ENCODE measurements at places on chromosomes 11 and 22.
A peak's percentile ranks its signal among the peaks of the same experiment; 100 is the strongest.

DNA sequence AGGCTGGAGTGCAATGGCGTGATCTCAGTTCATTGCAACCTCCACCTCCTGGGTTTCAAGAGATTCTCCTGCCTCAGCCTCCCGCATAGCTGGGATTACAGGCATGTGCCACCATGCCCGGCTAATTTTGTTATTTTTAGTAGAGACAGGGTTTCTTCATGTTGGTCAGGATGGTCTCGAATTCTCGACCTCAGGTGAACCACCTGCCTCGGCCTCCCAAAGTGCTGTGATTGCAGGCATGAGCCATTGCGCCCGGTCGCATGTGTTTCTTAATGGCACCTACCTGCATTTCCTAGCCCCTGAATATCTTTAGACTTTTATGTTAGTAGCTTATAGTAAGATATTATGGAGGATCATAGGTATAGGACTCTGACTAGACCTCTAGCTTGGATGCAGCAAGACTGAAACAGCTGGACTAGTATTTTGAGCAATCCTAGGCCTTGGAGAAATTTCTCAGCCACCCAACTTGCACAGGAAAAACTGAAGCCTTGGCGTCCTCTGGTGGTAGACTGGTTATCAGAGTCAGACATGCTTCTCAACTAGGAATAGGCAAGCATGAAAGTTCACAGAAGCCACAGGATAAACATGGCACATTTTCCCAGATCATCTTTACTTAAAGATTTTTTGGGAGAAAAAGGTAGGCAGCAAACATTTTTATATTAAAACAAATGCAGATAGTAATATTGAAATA, 22.7 kb upstream of the C1QTNF4 start:
- no peak for DNase-seq

DNA sequence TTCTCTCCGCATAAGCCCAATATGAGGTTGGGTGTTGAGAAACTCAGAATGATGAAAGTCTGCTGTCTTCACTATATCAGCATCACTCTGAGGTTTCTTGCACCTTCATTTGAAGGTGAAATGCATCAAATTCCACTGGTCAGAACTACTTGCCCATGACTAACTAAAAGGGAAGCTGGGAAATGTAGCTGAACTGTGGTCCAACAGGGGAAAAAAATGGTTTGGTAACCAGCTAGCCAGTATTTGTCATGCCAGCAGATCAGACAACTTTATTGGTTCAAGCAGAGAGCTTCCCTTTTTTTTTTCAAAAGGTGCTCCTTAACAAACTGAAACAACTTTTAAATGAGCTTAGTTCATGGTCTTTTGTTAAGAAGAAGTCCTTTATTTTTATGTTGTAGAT, 14.2 kb upstream of the PIK3C2A start:
- DNase-seq, result no peak

DNA sequence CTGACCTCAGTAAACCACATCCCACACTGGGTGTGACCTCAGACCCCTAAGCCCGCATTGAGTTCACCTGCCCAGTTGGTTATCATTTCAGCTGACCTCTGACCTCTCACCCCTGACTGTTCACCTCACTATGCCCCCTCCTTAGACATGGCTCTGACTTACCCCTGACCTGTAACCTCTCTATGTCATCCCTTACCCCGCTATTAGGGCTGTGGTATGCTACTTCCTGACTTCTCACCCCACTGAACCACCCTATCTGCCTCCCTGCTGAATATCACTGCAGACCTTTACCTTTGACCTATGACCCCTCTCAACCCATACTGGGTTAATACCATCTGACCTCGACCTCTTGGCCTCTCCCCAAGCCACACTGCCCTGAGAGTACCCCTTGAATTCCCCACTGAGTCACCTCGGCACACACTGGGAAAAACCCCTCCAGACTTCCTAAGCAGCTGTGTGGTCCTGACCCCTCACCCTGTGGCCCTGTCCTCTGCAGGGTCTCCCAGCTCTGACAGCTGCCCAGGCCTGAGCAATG, 8.3 kb downstream of the PLCB3 start:
- DNase-seq, result no peak

GRCh38 chr22:17079572-17079971, 5.2 kb upstream of the IL17RA start:
- DNase-seq, result no peak

DNA sequence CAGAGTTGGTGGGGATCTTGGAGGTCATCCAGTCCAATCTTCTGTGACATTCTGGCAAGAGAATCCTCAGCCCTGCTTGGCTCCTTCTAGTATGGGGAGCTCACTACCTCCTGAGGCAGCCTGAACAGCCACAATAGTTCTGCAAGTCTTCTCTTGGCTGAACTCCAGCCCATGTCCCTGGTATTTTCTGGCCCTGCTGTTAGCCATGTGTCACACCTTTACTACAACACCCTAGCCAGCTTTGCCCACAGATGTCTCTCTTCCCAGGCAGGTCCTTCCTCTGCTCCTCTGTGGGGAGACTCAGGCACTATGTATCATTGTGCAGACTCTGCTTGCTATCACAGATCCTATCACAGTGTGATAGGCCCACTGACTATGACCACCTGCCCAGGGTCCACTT, 297.7 kb downstream of the CTTN start:
- DNase-seq, result no peak

DNA sequence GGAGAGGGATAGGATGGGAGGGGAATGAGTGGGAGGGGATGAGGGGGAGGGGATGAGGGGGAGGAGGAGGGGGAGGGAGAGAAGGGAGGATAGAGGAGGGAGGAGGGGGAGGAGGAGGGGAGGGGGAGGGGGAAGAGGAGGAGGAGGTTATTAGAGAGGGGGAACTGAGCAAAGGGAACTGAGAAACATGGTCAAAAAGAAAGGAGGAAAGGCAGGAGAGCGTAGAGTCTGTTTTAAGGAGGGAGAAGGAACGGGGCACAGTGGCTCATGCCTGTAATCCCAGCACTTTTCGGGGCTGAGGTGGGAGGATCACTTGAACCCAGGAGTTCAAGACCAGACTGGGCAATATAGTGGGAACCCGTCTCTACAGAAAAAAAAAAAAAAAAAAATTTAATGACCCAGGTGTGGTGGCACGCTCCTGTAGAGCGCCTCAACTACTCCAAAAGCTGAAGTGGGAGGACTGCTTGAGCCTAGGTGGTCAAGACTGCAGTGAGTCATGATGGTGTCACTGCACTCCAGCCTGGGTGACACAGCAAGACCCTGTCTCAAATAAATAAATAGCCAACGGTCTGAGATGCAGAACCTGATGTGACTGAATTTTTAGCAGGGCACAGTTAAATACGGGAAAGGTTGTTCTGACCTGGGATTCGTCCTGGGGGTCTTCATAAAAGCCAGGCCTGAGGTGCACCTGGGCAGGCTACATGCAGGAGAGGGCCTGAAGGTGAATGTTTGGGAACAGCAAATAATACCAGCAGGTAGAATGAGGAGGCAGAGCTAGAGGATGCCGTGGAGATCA, 4.0 kb downstream of the B3GNT6 start:
- no peak for DNase-seq

- peak; percentile 5 for DNase-seq
These were observed 38.0 kb downstream of the EXT2 start for GRCh38 chr11:44133335-44133946.

DNA sequence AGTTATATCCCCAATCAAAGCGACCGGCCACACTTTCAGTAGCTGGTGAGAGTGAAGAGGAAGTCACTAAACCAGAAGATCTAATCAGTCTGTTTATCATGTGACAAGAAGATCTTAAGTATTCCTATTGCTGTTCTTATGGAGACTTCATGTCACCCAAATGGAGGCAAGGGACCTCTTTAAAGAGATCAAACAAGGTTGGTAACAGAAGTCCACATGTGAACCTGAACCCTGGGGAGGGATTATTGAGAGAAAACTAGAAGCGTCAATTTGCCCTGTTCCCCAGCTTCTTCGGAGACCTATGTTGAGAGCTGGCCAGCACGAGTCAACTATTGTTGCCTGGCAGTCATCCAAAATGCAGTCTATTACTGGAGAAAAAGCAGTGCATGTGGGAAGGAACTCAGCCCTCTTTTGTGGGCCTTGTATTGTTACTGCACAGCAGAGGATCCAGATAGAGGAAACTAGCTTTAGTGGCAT, 76.9 kb upstream of the CTSC start:
- DNase-seq, result no peak

GRCh38 chr11:46427364-46427763, 35.8 kb upstream of the CHRM4 start:
- no peak for DNase-seq

DNA sequence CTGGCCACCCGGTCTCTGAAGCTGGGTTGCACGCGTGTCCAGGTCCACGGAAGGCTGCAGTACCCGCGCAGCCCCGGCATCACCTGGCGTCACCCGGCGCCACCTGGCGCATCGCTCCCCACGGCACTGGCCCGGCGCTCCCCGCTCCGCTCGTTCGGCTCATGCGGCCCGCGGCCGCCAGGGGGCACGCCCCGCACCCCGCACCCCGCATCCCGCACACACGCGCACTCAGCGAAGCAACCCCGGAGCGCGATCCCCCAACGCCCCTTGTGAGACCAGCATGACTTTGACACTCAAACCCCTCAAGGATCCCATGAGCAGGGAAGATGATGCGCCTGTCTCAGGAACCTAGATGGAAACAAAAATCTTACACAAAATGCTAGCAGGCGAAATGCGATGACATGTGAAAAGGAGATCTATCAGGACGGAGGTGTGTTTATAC, 11.9 kb downstream of the B3GNT6 start:
- DNase-seq, result peak; percentile 23

DNA sequence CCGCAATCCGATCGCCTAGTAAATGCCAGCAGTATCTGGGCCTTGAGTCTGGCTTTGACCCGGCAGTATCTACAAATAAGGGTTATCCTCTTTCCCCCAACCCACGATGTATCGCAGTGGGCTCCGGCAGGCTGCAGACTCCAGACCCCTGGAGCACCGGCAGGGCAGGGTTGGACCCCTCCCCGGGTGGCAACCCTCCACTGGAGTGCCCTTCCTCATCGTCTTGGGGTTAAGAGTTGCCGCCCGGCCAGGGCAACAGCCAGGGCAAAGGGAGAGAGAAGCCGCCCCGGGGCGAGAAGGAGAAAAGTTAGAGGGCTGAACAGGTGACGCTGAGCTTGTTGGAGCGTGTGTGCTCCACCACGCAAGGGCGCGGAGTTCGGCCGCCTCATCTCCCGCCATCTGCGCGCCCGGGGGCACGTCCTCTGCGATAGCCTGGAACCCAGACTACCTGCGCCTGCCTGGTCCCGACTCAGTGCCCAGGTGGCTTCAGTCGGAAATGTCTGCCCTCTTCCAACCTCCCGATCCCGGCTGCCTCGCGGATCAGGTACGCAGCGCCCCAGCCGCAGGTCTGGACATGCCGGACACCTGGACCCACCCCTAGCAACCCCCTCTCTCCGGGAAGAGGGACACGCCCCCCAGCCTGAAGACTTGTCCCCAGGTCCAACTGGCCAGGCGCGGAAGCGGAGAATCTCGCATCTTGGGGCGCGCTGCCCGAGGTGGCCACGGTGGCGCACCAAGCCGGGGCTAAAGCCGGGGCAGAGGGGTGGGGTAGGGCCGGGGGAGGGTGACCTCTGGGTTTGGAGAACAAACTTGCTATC, 1.2 kb downstream of the DSCAML1 start:
- no peak for DNase-seq

- DNase-seq, result no peak
These were observed 132.3 kb upstream of the ZBED5 start for GRCh38 chr11:10990160-10990559.

- DNase-seq, result peak; percentile 25
These were observed 28.7 kb downstream of the CHRDL2 start for GRCh38 chr11:74702383-74703007.

- no peak for DNase-seq
These were observed 766 bp upstream of the CAPRIN1 start for GRCh38 chr11:34050581-34051348.

- no peak for DNase-seq
These were observed 521.6 kb downstream of the BRD1 start for GRCh38 chr22:49305966-49306631.

DNA sequence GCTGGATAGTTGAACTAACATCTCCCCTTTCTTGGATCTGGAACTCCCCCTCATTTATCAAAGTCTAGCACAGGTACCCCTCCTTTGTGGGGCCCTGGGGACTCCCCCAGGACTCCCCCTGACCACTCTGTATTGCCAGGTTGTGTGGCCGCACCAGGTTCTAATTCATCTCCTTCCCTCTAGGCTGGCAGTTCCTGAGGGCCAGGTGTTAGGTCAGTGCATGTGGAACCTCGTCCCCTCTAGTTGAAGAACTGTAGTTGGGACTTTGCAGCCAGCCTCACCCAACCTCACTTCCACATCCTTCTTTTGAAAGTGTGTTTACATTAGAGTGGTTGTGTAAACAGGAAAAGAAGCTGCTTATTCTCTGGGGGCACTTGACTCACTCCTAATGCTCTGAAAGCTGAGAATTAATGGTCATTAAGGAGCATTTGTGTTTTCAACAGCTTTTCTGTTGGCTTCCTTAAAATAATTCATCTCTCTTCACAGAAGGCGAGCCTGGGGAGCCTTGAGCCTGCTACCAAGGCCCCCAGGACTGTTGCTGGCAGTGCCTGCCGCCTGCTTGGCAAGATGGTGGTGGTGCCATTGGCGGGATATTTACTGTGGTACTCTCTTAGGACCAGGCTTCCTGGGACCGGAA, 11.8 kb downstream of the UPB1 start:
- no peak for DNase-seq

GRCh38 chr11:85698195-85698594, 12.2 kb upstream of the CCDC89 start:
- DNase-seq, result no peak

- DNase-seq, result peak; percentile 22
These were observed 10.4 kb upstream of the SUN2 start for GRCh38 chr22:38766076-38766777.

GRCh38 chr22:19473578-19473977, 5.4 kb downstream of the UFD1 start:
- DNase-seq, result no peak

DNA sequence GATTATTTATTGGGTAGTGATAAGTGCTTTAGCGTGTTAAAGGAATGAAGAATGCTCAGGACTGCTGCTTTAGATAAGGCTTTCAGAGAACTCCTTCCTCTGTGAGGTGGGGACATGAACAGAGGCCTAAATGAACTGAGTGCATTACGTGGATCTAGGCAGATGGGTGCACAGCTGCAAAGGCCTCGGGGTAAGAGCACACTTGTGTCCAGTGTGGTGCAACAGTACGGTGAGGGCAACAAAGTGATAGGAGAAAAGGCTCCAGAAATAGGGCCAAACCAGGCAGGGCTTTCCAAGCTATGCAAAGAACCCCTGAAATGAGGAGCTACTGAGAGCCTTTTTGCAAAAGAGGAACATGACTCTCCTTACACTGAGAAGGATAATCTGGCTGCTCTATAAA, 45.3 kb upstream of the ARHGAP32 start:
- no peak for DNase-seq

GRCh38 chr11:22703040-22703439, 36.6 kb downstream of the GAS2 start:
- no peak for DNase-seq

- DNase-seq, result no peak
These were observed 9.8 kb upstream of the POU2AF1 start for GRCh38 chr11:111388842-111389241.
